H1 (cell line): ENCODE measurements at places on chromosomes 7 and 10.

DNA sequence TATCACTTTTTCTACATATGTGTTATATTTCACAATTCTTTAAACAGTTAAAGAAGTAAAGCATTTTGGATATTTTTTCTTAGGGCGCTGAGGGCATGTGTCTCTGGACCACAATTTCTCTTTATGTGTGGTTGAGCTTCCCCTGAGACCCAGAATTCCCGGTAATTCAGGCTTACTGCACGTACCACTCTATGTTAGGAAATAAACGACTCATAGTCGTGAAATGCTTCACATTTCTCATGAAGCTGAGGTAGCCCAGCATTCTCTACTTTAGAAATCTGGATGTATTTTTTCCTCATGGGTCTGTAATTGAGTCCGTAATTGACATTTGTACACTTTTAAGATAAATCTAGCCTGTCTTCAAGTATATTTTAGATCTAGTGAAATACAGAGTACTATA lies 170.6 kb downstream of the FZD1 start:
- no peak for DNase-seq

GRCh38 chr10:12444981-12445700 lies 95.8 kb downstream of the CAMK1D start:
- no peak for DNase-seq

DNA sequence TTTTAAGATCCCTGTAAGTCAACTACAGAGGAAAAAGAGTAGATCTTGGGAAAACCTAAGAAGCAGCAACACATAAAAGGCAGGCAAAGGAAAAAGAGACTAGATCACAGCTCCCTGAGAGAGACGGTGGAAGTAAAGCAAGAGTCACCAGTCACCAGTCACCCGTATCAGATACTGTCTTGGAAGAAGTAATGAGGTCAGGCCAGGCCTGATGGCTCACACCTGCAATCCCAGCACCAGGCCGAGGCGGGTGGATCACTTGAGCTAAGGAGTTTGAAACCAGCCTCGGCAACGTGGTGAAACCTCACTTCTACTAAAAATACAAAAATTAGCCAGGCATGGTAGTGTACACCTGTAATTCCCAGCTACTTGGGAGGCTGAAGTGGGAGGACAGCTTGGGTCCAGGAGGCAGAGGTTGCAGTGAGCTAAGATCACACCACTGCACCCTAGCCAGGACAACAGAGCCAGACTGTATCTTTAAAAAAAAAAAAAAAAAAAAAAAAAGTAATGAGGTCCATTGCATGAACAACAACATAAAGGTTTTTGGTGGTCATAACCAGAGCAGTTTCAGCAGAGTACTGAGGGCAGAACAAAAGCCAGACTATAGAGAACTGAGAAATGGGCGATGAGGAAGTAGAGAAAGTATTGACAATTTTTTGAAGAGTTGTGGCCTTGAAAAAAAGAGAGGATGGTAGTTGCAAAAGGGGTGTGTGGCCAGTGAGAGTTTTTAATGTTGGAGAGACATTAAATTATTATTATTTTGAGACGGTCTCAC lies 16.9 kb downstream of the ZNF713 start:
- no peak for DNase-seq

- no peak for DNase-seq
Observed at GRCh38 chr10:122168598-122169394, 102.3 kb upstream of the BTBD16 start.

- no peak for DNase-seq
Observed at GRCh38 chr10:49465736-49466135, 69.8 kb upstream of the DRGX start.

DNA sequence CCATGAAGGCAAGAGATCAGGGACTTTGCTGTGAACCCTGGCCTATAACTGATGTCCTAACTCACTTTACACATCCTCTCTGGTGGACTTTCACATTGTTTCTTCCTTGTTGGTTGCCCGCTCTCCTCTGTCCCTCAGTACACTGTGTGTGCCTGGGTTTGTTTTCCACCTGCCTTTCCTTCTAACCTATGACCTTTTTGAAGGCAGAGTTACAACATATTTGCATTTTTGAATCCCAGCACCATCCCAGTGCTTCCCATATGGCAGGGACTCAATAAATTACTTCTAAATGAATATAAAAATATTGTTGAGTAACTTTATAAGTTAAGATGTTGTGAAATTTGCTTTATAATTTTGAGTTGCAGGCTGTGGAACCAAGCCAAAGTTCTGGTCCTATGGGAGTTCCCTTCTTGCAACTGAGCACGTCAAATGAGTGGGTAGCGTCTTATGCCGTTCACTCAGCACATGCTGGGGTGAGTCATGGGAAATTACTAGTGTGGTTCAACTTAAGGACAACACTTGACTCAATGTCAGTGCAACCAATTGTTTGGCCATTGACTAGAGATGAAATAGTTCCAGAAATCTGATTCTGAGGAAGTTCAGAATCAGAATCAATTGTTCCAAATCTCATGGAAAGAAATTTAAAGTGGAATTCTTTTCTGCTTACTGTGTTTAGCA lies 250.9 kb downstream of the TWIST1 start:
- no peak for DNase-seq

- no peak for DNase-seq
Observed at GRCh38 chr7:115662676-115663075, 367.9 kb downstream of the TFEC start.

GRCh38 chr10:62545160-62546066 lies 171.2 kb downstream of the ZNF365 start:
- no peak for DNase-seq

DNA sequence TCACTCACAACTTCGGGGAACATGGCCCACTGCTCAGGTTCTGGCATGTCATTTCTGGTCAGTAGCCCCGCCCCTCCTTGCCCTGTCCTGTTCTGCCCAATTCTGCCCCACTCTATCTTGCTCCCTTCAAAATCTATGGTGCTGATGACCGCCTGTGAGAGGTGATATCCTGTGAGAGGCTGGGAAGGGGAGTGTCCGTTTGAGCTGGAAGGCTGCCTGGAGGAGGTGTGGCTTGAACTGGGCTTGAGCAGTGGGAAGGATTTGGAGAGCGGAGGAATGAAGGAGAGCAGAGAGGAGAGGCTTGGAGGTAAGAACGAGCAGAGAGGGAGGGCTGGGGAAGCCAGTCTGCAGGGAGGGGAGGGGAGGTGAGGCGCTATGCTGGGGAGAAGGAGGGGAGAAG lies 145.3 kb downstream of the RPS24 start:
- DNase-seq, result no peak

DNA sequence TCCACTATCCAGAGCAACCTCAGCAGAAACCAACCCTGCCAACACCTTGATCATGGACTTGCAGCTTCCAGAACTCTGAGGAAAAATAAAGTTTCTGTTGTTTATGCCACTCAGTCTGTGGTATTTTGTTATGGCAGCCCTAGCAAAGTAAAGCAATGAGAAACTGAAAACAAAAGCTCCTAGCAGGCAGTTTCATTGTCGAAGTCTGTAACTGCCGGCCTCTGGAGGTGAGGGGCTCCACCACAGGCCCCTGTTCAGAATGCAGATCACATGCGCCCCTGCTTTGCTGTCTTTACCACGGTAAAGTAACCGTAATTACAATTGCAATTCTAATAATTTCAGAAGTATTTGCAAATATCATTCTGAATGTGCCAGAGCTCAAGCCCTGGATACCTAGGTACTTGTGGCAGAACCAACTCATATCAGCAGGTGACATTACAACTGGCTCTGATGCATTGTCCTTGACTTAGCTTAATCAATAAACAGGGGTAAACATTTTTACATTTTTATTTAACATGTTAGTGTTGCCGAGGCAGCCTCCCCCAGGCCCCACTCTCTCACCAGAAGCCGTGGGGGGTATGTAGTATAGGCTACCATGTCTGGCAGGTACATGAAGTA lies 193.2 kb downstream of the ELMO1 start:
- DNase-seq, result no peak

GRCh38 chr7:97446361-97446760 lies 285.5 kb upstream of the TAC1 start:
- DNase-seq, result no peak

GRCh38 chr7:66336760-66337159 lies 131.6 kb downstream of the TPST1 start:
- DNase-seq, result no peak

- no peak for DNase-seq
Observed at GRCh38 chr7:101368422-101369165, 5.9 kb downstream of the COL26A1 start.

DNA sequence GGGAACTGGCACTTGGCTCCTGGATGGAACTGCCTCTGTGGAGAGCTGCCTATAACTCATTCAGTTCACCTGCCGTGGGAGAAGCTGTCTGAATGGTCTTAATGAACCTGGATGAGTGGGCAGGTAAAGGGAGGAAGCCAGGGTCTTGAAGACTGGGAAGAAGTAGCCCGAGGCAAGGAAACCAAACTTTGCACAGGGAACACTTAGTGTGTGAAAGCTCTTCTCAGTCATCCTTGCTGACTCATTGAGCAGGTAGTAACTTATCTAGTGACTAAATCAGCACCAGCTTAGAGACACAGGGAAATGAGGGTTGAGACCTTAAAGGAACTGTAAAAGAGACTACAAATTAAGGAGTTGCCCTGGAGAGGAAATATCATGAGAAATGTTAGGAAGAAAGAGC lies 9.9 kb downstream of the LRRC4 start:
- DNase-seq, result no peak

GRCh38 chr7:105154084-105154483 lies 140.1 kb downstream of the KMT2E start:
- DNase-seq, result no peak

DNA sequence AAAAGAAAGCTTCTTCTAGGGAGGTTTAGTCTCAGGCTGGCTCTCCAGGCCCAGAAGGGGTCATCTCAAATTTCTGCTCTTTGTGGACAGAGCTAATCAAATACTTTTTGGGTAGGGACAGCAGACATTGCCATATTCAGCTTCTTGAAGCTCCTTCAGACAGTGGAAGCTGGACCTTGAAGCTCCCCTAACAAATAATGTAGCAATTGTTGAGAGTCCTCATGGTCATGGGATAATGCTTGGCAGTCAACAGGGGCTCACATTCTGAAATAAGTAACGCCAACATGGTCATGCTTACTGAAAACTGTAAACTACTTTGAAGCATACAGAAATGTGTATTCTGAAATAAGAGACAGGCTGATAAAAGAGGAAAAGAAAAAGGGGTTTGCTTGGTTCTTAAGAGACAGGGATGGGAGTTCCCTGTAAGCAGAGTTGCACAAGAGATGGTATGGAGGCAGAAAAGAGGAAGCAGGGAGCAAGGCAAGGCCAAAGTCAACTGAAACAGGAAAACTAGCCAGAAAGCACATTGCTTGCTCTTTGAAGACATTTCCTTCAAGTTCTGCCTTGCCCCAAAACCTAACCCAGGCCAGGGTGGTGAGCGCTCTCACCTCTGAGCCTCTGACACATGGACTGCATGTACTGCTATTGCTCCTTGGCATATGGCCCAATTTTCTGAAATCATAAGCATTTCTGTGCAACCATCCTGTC lies 53.1 kb upstream of the KMT2E start:
- no peak for DNase-seq

DNA sequence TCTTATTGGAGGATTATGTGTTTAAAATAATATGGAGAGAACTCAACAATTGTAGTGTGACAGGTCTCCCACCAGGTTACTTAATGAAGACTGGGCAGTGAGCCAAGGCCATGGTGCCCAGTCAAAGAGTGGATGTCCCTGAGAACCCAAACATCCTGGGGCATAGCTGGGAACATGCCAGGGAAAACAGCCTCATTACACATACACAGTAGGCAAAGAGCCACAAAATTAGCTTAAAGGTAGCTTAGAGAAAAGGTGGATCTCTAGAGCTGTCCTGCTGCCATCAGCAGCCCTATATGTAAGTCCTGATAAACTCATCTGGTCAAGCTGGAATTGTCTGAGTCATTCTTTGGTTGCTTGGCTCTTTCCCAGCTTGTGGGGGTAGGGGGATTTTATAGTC lies 287.8 kb downstream of the PHF14 start:
- DNase-seq, result no peak

DNA sequence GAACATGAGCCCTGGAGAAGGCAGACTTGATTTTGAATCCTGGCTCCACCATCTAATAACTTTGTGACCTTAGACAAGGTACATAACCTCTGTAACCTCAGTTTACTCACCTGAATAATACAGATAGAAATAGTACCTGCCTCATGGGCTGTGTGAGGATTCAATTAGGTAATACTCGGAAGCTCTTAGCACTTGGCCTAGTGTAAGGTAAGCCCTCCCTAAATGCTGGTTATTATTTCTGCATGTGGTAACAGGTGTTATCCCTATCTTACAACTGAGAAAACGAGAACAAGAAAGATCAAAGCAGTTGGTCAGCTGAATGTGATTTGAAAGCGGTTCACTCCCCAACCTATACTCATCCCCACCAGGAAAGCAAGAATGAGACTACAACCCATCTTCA lies 28.7 kb upstream of the ACSL5 start:
- DNase-seq, result no peak

- no peak for DNase-seq
Observed at GRCh38 chr7:22348379-22348778, 8.6 kb downstream of the RAPGEF5 start.

GRCh38 chr10:129560361-129560760 lies 93.3 kb downstream of the MGMT start:
- DNase-seq, result no peak

DNA sequence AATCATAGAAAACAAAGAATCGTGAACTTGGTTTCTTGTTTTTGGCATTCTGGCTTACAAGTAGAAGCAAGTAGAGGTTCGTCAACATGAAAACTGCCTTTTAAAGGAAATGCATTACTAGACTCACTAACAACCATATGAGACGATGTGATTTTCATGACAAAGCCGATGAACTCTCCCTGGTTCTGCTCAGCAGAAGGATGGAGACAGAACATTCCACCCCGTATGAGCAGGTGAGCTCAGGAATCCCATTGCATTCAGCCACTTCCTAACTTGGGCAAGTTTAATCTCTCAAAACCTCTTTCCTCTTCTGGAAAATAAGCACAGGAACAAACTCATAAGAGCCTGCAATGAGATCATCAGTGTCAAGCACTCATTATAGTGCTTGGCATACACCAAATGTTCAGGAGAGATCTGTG lies 57.4 kb upstream of the SVIL start:
- DNase-seq, result no peak

DNA sequence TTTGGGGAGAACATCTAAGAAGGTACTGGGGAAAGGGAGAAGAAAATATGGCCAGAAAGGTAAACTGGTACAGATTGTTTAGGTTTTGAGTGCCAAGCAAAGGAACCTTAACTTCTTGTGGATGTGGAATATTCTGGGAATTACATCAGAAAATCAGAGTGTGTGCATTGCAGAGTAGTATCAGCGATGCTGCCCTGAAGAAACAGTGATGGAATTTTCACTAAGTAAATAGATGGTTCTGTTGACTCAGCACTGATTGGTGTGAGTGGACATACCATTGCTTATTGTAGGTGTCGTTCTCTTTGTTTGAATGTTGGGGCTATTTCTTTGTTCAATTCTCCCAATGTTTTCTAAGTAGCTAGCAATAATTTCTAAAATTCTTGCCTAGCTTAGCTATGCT lies 24.4 kb upstream of the AKR1B1 start:
- DNase-seq, result no peak
